Naive thymus-derived CD8-positive, alpha-beta T cell (primary cell): ENCODE measurements at places on chromosomes 4 and X. TPM values are rescaled to one million over a fixed set of nuclear protein-coding genes. Genes with fewer than 3 reads are reported as not detected.

DNA sequence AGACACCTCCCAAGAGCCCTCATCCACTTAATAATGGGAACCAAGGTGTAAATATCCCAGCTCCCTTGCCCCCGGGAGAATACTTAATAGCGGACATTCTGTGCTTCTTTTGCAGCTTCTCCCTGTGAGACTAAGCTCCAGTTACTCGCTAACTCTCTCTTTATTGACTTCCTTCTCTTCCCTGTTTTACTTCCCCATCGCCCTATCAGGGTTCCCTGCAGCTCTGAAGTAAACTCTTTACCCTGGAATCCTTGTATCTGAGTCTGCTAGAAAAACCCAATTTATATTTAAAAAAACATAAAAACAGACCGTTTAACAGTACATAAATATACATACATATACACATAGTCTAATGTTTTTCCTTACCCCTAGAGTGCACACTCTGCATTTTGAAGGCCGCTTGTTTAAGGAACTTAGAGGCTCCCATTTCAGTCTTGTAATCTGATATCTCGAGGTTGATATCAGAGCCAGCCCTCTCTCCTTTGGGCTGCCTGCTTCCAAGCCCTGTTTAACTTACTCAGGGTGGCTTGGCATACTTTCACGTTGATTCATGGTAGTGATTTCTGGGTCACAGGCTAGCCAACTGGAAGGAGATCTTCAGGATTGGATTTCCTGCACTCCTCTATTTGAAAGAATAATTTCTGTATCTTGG lies 177.4 kb upstream of the SCML1 start:
- no peak for DNase-seq

GRCh38 chr4:48575964-48576363 lies 85.9 kb downstream of the ZAR1 start:
- no peak for DNase-seq

GRCh38 chr4:67546004-67546356 lies 677 bp upstream of the CENPC start:
- DNase-seq = no peak

DNA sequence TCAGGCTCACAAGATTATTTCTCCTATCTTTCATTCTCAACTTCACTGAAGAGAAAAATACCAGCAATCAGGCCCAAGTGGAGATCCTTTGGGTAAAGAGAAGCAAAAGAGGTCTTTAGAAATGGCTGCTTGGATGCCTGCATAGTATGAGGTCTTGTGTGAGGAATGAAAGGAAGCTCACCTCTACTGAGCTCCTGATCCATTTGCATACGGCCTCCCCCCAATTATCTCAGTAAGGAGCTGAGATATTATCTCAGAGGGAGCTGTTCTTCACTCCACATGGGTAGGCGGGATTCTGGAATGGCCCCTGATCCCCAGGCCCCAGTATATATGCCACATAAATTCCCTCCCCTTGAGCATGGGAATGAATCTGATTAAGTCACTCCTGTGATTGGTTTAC lies 75.8 kb downstream of the EVC2 start:
- no peak for DNase-seq

- no peak for DNase-seq
Measured at GRCh38 chrX:1451661-1452515, 821 bp downstream of the ASMTL start.

- no peak for DNase-seq
Measured at GRCh38 chr4:26105815-26106699, 192.0 kb downstream of the SMIM20 start.

- no peak for DNase-seq
Measured at GRCh38 chrX:46208225-46208854, 336.9 kb downstream of the ZNF674 start.

GRCh38 chr4:184807797-184808712 lies 17.7 kb downstream of the ACSL1 start:
- DNase-seq = no peak

The ZNF330 gene
- total RNA-seq = 34.8 TPM
